RWPE1 (cell line): ENCODE measurements at places on chromosomes 4 and X.

DNA sequence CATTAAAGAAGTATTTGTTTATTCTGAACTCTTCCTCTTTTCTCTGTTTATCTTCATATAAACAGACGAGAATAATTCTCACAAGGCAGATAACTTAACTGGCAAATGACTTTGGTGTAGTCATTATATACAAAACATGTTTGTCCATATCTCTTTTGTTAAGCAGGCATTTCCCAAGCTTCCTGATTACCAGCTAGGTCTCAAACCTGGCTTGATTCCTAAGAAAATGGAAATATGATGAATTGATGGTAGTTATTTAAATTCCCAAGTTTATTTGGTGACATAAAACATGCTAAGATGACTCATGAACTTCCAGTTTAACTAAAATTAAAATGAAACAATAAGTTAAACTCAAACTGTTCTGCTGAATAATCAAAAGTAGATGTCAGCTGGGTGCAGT lies 96.8 kb downstream of the ARSJ start:
- no peak for DNase-seq

DNA sequence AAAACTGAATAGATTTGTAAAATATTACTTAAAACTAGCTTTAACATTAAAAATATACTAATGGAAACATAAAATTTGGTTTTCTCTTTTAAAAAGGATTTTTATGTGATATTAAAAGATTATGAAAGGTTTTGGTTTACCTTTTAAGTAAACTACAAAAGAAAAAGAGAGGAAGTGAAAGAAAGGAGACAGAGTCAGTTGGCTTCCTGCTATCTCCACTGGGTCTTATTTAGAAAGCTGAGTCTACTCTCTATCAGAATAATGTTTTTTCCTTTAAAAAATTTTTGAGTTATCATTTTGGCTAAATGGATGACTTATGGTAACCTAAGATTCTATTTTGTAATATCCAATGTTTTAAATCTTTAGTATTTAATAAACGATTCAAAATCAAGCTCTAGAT lies 21.6 kb upstream of the ATP8A1 start:
- no peak for DNase-seq

DNA sequence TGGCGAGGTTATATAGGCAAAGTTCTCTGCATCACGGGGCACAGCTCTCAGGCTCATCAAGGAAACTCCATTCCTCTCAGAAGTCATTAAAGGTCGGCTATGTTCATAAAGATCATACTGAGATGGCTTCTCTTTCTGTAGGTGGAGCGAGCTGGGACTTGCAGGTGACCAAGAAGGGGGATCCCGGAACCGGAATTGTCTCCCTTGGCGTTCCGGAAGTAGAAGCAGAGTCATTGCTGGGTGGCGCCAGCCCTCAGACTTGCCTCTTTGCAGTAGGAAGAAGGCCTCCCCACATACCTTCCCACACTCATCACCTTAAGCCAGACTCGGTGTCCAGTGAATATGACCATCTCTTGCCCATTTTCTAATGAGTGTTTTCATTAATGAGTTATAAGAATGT lies 17.9 kb upstream of the HPGD start:
- DNase-seq: no peak

GRCh38 chrX:110374559-110374958 lies 15.9 kb downstream of the RTL9 start:
- DNase-seq: no peak

DNA sequence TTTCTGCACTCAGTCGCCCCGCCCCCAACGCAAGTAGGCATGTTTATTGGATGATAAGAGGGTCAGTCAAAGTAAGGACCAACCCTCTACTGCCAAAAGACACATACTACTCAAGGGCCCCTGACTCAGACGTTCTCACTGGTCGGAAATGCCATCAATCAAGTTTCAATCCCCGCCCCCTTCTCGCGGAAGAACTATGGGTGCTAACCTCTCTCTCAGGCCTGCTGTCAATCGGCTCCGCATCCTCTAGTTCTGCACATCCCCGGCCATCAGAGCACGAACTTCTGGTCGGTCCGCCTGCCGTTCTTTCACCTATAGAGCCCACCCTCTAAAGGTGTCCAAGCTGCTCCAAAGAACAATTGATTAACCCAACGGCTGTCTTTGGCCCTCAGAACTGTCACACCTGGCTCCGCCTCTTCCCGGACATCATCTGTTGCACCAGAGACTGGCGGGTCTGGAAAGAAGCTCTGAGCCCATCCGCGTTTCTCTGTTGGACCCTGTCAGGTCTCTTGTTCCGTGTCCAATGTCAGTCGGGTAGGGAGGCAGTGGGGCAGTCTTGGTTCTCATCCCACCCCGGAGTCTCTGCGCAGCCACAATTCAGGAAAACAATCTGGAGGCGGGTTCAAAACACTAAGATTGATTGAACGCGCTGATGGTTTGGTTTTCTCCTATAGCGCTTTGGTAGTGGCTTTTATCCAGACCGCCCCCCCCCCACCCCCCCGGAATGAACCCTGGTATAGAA lies 15.2 kb downstream of the NDUFB11 start:
- peak; percentile 95 for DNase-seq

DNA sequence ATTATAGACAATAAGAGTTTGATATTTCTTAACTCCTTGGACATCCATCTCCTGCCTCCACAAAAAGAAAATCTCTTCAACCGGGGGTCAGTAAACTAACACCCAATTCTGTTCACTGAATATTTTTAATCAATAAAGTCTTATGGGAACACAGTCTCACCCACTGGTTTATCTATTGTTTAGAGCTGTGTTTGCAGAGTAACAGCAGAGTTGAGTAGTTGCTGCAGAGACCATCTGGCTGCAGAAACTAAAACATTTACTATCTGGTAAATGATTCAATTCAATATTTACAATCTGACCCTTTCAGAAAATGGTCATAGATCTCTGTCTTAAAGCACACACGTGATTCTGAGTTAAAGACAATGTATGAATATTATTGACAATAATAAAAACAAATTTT lies 94.0 kb downstream of the TMA16 start:
- DNase-seq: no peak

DNA sequence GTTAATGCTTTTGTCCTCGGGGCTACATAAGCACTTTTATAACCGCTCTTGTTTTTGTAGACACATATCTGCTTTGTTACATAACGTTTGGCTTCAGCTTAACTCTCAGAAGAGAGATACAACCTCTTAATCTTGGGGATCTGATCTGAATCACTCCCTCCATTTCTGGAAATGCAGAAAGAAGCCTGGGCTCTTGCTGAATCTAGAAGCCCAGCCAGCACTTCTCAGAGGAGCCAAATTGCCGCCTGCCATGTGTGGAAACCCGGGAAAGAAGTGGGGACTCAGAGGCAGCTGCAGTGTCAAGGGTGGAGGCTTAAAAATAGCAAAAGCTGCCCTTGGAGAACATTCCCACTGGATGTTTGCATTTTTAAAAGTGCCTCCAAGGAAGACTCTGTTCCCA lies 69.3 kb upstream of the LDB2 start:
- no peak for DNase-seq

DNA sequence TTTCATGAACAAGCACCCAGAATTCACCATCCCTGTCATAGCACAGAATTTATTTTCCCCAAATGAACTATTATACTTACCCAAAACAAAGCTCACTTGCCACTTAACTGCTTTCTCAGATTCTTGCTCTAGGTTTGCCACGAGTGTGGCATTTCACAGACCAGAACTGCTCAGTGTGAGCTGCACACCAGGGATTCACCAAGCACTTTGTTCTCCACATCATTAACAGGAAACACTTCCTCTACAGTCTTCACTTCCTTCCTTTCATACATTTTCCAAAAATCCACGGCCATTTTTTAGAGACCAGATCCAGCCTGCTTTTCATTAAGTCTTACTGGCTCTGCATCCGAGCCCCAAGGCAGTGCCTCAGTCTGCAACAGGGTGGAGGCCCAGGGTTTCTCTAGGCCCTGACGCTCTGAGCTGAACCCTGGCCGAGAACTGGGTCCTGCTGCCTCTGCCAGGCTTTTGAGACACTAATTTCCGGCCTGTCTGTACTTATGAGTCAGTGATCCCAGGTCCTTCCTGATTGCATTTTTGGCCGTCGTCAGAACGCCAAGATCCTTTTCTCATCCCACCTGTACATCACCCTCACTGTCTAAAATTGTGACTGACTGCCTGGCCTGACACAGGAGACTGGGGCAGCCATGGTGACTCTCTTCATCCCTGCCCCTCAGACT lies 67.6 kb upstream of the MTNR1A start:
- peak; percentile 30 for DNase-seq
